Activated T-cell treated with anti-CD3 and anti-CD28 coated beads, Interleukin-2, amount 50 U/mL, for 72 hours (primary cell): ENCODE measurements at places on chromosomes 11 and 22. TPM values are rescaled to one million over a fixed set of nuclear protein-coding genes. Genes with fewer than 3 reads are reported as not detected.

Gene PHETA2
- 3.8 TPM for total RNA-seq

Gene PAMR1
- total RNA-seq: not detected

Gene USP35
- 17.3 TPM for total RNA-seq

Gene PDGFB
- total RNA-seq: 2.9 TPM

- no peak for DNase-seq
Measured at GRCh38 chr11:119774172-119774763, 45.3 kb upstream of the NECTIN1 start.

Gene OR51M1
- total RNA-seq: not detected

DNA sequence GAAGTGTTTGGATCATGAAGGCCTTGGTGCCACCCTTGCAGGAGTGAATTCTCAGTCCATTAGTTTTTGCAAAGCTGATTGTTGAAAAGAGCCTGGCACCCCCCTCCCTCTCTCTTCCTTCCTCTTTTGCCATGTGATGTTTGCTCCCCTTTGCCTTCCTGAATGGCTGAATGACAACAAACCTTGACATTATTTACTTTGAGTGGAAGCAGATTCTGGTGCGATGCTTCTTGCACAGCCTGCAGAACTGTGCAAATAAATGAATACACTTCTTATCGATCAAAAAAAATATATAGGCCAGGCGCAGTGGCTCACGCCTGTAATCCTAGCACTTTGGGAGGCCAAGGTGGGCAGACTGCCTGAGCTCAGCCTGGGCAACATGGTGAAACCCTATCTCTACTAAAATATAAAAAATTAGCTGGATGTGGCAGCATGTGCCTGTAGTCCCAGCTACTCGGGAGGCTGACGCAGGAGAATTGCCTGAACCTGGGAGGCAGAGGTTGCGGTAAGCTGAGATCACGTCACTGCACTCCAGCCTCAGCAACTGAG lies 2.0 kb upstream of the NARS2 start:
- DNase-seq: no peak
